Activated CD4-positive, CD25-positive, alpha-beta regulatory T cell treated with anti-CD3 and anti-CD28 coated beads, Interleukin-2, amount 50 U/mL, for 16 hours (primary cell): ENCODE measurements at places on chromosomes 3 and 15.

DNA sequence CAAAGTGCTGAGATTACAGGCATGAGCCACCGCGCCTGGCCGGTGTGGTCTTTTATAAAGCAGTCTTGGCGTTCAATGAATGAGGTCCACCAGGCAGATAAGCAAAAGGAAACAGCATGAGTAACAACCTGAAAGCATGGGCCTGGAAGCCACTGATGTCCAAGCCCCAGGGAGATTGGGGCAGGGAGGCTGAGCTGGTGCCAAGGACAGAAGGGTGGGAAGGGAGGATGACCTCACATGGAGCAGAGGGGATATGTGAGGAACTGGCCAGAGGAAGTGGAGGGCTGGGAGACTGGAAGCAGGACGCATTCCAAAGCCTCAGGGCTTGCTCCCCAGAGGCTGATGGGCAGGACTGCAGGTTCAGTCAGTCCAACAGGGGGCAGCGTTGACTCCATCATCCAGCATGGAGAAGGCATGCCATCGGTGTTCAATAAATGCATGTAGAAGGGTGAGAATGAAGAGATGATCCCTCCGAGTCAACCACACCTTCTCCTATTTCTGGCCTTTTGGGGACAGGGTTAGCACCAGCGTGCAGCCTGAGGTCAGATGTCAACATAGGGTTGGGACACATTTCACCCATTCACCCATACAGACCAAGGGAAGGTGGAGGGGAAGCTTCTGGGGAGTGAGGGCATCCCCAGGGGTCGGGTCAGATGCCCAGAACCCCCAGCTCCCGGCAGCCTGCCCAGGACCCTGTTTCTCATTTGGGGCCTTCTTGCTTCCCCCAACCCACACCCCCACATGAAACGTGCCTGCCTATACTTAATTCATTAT lies 14.8 kb downstream of the MYL3 start:
- DNase-seq: no peak

GRCh38 chr15:92901995-92902394 lies 1.9 kb downstream of the CHD2 start:
- DNase-seq: no peak

DNA sequence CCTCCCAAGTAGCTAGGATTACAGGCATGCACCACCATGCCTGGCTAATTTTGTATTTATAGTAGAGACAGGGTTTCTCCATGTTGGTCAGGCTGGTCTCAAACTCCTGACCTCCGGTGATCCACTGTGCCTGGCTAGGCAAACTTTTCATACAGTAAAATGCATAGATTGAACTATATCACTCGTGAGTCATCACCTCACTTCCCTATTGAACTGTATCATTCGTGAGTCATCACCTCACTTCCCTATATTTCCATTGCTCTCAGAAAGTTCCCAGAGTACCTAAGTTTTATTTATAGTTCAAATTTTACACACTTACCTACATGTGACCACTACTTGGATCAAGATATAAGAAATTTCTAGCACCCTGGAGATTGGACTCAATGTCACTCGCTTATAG lies 73.6 kb upstream of the ACAD9 start:
- no peak for DNase-seq

DNA sequence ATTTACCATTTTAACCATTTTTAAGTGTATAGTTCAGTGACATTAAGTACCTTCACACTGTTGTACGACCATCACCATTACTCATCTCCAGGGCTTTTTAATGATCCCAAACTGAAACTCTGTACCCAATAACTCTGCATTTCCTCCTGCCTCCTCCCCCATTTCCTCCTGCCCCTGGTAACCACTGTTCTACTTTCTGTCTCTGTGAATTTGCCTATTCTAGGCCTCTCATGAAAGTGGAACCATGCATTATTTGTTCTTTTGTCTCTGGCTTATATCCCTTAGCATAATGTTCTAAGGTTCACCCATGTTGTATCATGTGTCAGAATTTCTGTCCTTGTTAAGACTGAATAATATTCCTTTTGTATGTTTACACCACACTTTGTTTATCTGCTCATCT lies 154.2 kb downstream of the MECOM start:
- DNase-seq: no peak

DNA sequence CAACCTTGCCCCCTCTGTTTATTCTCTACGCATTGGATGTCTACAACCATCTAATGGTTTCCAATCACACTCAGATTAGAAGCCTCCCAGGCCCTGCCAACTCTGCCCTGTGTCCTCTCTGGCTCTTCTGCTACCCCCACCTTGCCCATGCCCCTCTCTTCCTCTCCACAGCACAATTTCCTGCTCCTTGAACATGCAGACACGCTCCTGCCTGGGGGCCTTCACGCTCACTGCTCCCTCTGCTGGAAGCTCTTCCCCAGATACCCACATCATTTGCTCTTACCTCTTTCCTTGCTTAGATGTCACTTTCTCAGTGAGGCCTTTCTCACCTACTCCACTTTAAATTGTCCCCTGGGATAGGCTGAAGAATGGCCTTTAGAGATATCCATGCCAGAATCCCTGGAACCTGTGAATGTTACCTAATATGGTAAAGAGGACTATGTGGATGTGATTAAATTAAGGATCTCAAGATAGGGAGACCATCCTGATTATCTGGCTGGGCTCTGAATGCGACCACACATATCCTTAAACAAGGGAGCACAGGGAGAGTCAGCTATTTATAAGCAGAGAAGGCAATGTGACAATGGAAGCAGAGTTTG lies 9.9 kb downstream of the KY start:
- DNase-seq: no peak

- no peak for DNase-seq
Observed at GRCh38 chr3:50100386-50100785, 11.7 kb downstream of the RBM5 start.

DNA sequence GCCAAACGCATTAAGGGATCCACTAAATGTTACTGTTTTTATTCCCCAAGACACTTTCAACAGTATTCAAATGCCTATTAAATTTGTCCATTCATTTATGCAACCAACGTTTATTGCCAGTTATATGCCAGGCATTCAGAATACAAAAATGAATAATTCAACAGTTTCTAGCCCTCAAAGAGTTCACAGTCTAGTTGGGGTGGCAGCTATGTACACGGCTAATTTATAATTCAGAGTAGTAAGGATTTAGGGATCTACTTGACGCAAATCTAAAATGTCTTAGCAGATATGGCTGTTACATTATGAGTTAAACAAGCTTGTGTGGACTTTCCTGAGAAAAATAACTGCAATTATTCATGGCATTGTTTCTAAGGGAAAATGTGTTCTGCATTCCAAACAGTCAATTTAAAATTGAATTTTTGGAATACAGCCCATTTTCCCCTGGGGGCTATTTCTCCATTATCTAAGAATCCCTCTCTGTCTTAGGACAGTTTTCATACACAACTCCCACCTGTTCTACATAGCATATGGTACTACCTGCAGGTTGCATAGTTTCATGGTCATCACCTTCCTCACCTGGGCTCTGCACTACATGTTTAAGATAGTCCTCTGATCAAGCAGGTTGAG lies 11.5 kb upstream of the MSL2 start:
- DNase-seq: no peak
